ENCODE measurements at places on chromosomes 6 and 20.

GRCh38 chr6:145036848-145037567, 698.3 kb downstream of the EPM2A start:
- DNase-seq: no peak

- no peak for DNase-seq
Observed at GRCh38 chr6:98343004-98343403, 491.4 kb upstream of the POU3F2 start.

- DNase-seq: no peak
Observed at GRCh38 chr6:150366118-150366778, 2.6 kb upstream of the IYD start.

- DNase-seq: no peak
Observed at GRCh38 chr20:34843421-34843820, 18.0 kb upstream of the NCOA6 start.

- DNase-seq: no peak
Observed at GRCh38 chr20:43829951-43830690, 84.5 kb upstream of the TOX2 start.

Measured in RCC 7860 (cell line).